ENCODE measurements at places on chromosomes 6 and 20.
A peak's percentile ranks its signal among the peaks of the same experiment; 100 is the strongest.

GRCh38 chr6:139378882-139379341, 4.5 kb upstream of the CITED2 start:
- peak; percentile 48 for DNase-seq

- DNase-seq, result no peak
Measured at GRCh38 chr20:49480236-49480635, 2.2 kb downstream of the KCNB1 start.

GRCh38 chr6:117911660-117912059, 4.6 kb downstream of the SLC35F1 start:
- no peak for DNase-seq

- peak; percentile 86 for DNase-seq
Measured at GRCh38 chr6:16277101-16277981, 39.0 kb downstream of the GMPR start.

GRCh38 chr6:1475174-1475573, 85.8 kb downstream of the FOXF2 start:
- no peak for DNase-seq

GRCh38 chr6:28000351-28001045, 43.5 kb downstream of the OR2B6 start:
- no peak for DNase-seq

DNA sequence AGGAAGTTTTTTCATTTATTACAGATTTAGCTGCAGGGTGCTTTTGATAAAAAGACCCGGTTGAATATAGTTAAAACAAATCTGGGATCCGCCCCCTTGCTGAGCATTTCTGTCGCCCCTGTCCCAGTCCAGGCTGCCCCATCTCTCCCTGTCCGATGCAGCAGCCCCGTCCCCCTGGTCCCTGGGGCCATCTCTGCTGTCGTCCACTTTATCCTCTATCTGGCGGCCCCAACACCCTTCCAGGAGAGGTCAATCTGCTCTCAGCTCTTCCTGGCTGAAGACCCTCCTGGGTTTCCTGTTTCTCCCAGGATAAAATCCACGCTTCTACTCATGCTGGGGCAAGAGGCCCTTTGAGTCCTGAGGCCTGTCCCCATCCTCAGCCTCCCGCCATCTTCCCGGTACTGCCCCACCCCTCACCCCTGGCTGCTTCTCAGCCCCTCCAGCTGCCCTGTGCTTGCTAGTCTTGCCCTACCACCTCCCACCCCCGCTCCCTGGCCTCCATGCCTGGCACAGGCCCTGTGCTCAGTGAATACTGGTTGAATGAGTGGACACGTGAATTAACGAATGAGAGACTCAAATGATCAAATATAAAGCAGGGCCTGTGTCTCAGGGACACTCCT, 16.0 kb upstream of the PHACTR3 start:
- DNase-seq, result no peak

GRCh38 chr20:46000262-46000996, 8.3 kb upstream of the MMP9 start:
- no peak for DNase-seq

DNA sequence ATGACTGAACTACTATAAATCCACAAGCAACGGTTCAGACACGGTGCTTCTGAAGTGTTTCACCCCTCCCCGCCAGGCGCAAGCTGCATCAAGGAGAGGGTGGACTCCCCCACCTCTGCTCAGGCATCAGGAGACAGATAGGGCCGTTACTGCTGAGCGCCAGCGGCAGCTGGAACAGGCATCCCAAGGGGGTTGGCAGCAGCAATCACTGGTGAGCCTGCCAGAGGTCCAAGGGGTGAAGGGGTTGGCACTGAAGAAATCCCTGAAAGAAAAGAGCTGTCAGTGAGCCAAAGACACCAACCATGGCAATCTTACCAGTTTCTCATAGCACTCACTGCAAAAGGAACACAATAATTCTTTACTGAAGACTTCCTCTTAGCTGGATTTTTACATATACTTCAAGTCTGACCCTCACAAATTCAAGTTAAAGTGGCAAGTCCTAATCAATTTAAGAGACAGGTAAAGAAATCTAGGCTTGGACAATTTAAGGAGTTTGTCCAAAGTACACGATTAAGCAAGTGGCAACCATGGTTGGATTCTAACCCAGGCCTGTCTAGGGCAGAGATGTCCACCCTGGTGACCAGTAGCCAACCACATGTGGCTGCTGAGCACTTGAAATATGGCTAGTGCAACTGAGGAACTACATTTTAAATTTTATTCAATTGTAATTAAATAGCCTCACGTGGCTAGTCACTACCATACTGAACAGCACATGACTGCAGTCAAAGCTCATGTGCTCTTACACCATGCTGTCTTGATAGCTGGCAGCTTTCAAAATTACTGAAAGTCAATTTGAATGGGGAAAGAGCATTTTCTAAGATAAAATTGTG, 21.7 kb upstream of the TBC1D20 start:
- no peak for DNase-seq

DNA sequence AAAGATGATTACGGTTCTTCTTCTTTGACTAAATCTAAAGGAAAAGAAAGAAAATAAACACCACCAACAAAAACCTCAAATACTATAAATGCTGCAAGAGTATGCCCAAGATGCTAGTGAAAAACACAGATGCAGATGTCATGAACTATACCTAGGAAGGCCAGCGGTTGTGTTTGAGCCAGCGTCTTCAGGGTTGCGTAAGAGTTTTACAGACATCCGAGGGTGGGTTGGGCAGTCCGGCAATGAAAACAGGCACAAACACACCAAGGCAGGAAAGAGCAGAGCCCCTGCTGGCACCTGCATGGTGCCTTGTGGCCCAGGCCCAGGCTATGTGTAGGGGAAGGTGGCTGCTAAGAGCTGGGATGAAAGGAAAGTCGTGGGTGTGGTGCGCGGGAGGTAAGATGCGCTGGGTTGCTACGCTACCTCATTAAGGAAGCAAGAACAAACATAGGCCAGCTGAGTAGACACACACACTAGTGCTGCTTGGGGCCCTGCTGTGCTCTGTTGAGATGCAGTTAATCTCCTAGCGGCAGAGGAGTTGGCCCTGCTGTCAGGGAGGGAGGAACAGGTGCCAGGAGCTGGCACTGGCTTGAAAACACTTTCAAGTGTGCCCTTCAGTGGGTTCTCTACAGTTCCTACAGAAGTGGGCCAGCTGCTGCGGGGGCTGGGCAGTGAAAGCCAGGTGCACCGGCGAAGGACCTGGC, 170.2 kb upstream of the PLN start:
- no peak for DNase-seq

DNA sequence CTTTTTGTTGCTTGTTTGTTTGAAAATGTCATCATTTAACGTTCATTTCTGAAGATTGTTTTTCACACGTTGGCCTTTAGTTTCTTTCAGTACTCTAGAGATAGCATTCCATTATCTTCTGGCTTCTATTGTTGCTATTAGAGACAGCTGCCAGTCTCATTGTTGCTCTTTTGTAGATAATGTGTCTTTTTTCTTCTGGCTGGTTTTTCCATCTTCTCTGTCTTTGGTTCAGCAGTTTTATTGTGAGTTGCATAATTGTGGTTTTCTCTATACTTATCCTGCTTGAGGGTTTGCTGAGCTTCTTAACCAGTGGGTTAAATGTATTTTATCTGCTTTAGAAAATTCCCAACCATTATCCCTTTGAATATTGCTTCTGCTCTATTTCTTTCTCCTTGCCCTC, 23.2 kb upstream of the AIG1 start:
- DNase-seq, result no peak

DNA sequence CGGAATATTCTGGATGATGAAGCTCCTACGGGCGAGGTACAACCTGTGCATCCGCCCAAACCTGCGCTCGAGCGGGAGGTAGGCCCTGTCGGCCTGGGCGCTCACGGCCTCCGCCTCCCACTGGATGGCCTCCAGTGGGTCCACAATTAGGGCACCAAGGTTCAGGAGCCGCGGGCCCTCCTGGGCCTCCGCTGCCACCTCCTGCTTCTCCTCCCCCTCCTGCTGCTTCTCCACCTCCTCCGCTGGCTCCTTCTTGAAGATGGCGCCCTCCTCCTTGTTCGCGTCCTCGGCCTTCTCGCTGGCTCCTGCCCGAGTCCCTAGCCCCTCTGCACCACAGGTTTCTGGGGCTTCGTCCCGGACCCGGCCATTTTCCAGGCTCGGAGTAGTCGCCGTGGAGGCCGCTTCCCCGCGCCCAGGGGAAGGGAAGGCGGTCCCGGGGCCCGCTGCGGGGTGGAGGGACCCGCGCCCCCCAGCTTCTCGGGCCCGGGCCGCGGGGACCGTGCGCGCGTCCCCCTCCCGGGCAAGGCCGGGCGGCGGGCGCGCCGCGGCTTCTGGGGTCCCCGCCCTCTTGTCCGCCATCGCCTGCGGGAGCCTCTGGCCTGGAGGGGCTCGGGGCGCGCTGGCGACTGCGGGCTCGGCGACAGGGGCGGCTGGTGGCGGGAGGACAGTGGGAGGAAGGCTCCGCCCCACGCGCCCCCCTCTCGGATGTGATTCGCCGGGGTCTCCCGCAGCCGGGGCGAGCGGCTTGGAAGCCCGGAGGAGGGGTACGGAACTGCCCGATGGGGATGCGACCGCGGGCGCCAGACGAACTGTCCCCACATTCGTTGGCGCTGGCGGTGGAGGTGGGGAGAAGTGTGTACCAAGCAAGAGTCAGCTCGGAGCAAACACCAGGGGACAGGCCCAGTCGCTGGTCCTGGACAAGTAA, 17.6 kb downstream of the PLAGL2 start:
- no peak for DNase-seq

DNA sequence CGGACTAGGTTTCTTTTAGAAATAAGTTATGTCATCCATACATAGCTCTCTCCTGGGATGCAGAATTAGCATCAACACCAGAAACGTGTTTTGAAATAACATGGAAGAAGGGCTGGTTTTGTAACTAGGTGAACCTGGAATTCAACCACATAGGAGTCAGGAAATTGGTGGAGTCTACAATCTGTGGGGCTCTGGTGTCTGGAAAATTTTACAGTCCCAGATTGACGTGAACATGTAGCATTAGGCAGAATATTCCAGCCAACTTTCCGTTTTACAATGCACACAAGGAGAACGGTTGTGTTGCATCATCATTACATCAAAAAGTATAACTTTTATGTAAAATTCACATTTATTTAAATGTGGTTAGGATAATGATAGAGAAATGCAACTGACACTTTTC, 1.9 kb downstream of the KCNQ5 start:
- peak; percentile 11 for DNase-seq

GRCh38 chr20:49924247-49924646, 8.9 kb upstream of the SPATA2 start:
- no peak for DNase-seq

GRCh38 chr20:33670715-33671499, 3.3 kb downstream of the NECAB3 start:
- no peak for DNase-seq

GRCh38 chr20:18496042-18496441, 983 bp downstream of the RBBP9 start:
- no peak for DNase-seq

GRCh38 chr20:63840405-63840828, 9.4 kb upstream of the ZBTB46 start:
- no peak for DNase-seq

- DNase-seq, result peak; percentile 61
Measured at GRCh38 chr6:13664703-13665352, 46.8 kb downstream of the RANBP9 start.

DNA sequence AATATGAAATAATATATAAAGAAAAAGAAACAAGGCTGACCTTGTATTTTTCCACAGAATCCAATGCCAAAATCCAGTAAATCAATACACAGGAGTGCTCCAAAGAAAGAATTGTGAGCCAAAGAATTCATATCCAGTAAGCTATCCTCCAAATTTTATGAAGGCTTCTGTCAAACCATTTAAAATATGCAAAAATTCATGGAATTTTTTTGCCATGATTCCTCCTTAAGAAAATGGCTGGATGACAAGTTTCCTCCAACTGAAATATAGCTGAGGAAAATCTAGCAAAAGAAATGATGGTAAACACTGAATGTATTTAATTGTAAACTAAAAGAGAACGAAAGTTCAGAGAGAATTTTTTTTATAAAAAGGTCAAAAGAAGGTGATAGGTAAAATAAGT, 290.3 kb downstream of the UBE3D start:
- no peak for DNase-seq

DNA sequence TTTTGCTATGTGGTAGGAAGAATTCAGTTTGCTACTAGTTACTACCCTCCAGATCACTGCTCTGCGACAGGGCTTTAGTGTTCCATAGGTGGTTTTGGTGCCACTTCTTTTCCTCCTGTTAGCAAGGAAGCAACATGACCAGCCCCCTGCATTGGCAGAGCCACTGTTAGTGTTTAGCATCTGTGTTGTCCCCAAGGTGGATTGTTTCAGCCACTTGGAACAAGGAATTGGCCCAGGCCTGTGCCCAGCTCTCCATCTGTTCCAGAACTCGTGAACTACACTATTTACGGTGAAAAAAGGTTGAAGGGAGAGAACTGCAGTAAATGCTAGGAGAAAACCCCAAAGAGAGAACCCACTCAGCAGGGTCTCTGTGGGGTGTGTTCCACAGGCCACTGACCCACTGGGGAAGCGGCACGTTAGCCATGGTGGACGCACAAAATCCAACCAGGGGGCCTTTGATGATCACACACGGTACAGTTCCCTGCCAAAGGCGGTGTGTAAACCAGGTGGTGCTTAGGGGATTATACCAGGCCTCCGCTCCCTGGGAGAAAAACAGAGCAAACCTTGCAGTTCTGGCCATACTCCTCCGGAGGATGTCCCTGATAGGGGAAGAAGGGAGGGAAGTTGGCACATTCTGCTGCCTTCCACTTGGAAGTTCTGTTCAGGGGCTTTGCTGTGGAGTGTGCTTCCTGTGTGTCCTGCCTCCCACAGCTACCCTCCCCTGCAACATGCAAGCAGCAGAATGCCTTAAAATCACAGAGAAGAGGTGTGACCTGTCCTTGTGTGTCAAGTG, 72.3 kb downstream of the LYRM2 start:
- DNase-seq, result no peak

GRCh38 chr20:9066191-9066590, 2.7 kb upstream of the PLCB4 start:
- no peak for DNase-seq

DNA sequence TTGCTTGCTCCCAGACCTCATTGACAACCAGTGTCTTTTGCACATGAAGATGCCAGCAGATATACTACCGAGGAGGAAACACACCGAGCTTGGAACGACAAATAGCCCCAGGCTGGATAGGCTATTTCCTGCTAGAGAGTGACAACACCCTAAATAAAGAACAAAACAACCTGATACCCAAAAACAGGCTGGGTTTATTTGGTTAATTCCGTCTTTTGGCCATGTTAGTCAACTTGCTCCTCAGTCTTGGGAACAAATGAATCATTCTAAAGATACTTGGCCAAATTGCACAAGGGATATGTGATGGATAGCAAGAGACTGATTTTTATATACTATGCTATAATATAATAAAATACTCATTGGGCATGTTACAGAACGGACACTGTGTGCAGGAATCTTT, 11.5 kb upstream of the MUC22 start:
- DNase-seq, result peak; percentile 63

- no peak for DNase-seq
Measured at GRCh38 chr20:61570646-61571195, 318.7 kb downstream of the CDH4 start.

DNA sequence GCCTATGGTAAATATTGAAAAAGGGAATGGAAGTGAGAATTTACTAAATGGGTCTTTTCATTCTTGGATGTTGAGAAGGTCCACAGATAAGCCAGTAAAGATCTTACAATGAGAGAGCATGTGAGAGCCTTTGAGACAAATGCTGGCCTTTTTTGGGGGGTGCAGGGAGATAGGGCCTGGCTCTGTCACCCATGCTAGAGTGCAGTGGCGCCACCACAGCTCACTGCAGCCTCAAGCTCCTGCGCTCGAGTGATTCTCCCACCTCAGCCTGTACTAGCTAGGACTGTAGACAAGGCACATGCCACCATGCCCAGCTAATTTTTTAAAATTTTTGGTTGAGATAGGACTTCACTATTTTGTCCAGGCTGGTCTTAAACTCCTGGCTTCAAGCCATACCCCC, 63.2 kb upstream of the TMEM181 start:
- DNase-seq, result no peak

- DNase-seq, result peak; percentile 71
Measured at GRCh38 chr6:132399376-132400074, 1.8 kb downstream of the MOXD1 start.
